ENCODE measurements at places on chromosomes 12 and 14.

- no peak for DNase-seq
Measured at GRCh38 chr12:56695327-56696101, 7.4 kb upstream of the PTGES3 start.

- DNase-seq: no peak
Measured at GRCh38 chr12:45674181-45674977, 55.1 kb upstream of the ARID2 start.

DNA sequence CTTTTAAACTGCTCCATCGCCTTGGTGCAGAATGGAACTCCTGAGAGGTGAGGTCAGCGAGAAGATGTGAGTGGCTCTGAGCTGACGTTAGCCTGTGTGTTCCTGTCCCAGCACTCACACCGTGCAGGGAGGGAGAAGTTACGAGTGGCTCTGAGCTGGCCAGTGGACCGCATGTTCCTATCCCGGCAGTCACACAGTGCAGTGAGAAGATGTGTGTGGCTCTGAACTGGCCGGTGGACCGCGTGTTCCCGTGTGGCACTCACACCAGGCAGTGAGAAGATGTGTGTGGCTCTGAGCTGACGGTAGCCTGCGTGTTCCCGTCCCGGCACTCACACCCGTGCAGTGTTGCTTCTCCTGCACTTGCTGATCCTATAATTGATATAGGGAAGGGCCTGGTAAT is 59.9 kb downstream of the VCPKMT start:
- DNase-seq: peak; percentile 13

DNA sequence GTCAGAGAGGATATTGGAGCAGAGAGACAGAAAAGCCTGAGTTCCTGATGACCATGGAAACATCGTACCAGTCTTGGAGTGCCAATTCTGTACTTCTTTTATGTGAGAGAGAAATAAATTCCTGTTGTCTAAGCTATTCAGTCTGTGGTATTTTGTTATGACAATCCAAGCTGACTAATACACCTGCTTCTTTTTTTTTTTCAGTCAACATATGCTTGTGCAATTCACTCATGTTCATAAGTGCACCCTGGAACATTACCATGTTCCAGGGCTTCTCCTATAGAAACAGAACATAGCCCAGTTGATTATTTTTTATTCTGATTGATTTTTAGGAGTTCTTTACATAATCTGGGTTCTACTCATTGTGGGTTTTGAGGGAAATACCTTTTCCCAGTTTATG is 1.7 kb upstream of the CHPT1 start:
- no peak for DNase-seq

DNA sequence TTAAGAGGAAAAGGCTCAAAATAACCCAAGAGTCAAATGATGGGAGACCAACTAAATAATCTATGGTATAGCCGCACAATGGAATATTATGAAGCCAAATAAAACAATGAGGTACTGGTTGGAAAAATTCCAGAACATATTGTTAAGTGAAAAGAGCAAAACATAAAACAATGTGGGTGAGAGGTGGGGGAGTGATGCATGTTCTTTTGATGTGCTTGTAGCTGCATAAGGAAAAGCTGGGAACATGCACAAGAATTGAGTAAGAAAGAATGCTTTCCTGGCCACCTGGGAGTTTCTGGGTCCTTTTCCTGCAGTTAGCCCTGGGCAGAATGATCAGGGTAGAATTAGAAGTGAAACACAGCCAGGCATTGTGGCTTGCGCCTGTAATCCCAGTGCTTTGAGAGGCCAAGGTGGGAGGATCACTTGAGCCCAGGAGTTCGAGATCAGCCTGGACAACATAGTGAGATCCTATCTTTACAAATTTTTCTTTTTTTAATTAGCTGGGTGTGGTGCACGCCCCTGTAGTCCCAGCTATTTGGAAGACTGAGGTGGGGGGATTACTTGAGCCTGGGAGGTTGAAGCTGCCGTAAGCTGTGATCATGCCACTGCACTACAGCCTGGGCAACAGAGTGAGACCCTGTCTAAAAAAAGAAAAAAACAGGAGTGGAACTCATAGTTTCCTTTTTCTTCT is 7.9 kb downstream of the ABCB9 start:
- DNase-seq: no peak

DNA sequence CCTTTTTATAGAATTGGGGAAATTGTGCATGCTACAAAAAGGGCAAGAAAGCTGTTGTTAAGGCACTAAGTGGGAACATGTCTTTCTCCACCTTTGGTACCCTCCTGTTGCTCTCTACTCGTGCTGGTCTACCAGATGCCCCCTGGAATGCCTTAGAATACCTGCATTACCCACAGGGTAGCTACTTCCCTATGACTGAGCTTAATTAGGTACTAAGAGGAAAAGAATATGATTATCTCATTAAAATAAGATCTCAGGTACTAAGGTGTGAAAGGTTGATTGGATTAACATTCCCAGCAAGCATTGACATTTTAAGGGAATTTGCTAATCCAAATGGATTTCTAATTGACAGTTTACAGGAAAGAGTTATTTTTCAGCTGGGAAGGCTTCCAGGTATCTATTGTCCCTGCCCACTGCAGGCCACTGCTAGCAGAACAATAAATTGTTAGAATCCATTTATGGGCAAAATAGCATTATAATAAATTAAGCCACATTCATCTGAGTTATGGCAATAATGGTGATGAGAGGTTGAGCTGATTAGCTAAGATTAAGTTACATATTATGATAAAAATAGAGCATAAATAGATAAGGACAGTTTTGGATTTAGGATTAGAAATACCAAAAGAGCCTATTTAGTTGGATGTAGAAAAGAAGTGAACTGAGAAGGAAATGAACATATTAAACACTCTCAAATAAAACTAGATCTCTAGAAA is 67.8 kb upstream of the GRIP1 start:
- no peak for DNase-seq

Measured in C1 segment of cervical spinal cord (tissue), 14 donors.